ENCODE measurements at places on chromosomes 16 and 17.

GRCh38 chr16:4917117-4917516 is 19.8 kb downstream of the PPL start:
- DNase-seq = peak; percentile 25

DNA sequence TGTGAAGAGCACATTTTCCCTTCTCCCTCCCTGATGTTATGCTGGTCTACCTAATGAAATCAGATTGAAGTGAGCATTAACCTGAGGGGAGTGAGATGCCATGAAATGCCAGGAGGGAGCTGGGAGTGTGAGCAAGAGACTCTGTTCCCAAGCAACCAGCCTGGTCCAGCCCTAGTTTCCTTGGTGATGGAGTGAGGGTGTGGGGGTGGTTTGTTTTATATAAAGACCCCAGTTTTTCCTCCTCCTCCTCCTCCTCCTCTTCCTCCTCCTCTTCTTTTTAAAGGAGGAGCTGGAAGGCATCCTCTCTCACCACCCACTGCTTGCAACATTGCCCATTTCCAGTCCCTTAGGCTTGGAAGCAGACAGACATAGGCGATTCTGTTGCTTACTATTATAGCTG is 97.1 kb downstream of the DNAH3 start:
- DNase-seq = no peak

GRCh38 chr17:8066841-8067775 is 20.4 kb downstream of the ALOX12B start:
- DNase-seq = no peak

- no peak for DNase-seq
These were observed 1.3 kb downstream of the TUBB3 start for GRCh38 chr16:89924297-89924924.

DNA sequence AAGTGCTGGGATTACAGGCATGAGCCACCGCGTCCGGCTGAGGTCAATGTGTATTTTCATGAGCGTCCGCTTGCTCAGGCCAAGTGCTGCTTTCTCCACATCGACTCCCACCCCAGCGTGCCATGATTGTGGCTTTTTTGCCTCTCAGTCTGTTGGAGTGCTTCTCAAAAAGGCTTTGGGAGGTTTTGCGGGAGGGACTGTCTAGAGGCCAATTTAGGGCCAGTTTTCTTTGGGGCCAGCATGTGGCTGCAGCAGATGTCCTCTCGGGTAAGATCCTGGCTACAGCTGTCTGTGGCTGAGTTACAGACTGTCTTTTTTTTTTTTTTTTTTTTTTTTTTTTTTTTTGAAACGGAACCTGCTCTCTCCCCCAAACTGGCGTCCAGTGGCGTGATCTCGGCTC is 6.5 kb downstream of the C16orf90 start:
- no peak for DNase-seq

- no peak for DNase-seq
These were observed 96.4 kb upstream of the SHISA6 start for GRCh38 chr17:11144358-11145233.

GRCh38 chr17:19244781-19245180 is 7.6 kb downstream of the EPN2 start:
- DNase-seq = no peak

DNA sequence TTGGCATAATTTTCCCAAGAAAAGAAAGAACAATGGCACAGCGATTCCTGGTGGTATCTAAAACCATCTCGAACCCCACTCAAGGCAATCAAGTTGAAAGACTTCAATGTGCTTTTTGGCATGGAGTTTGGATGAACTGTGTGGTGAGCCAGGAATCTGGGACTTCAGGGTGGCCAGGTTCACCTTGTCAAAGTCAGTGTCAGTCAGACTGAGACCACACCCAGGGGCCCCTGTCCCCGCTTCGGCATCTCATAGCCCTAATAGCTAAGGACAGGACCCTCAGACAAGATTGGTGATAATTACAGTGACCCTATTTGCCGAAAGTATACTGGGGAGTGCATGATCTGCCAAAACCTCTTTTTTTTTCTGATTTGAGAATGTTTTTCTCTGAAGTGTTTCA is 25.8 kb downstream of the WFDC1 start:
- no peak for DNase-seq

- DNase-seq = no peak
These were observed 28.7 kb downstream of the CALB2 start for GRCh38 chr16:71387045-71387871.

DNA sequence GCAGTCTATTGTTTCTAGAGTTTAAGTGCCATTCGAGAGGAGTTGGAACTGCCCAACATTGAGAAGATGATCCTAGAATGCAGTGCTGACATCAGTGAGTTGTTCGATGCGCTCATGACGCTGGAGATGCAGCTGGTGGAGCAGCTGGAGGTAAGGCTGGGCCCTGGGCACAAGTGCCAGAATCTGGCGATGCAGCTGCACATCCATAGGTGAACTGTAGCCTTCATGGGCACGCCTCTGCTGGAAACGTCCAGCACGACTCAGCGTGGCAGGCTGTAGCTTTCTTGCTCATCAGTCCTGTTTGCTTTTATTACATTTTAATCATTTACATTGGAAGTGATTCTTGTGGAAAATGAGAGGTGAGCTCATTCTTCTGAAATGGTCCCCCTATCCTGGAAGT is 31.7 kb downstream of the DRC3 start:
- no peak for DNase-seq

- DNase-seq = no peak
These were observed 74.7 kb downstream of the KLHDC4 start for GRCh38 chr16:87690911-87691685.

GRCh38 chr16:85278839-85279238 is 166.6 kb upstream of the CIBAR2 start:
- no peak for DNase-seq

- DNase-seq = no peak
These were observed 29.7 kb upstream of the SSTR5 start for GRCh38 chr16:1042866-1043265.

GRCh38 chr17:76696763-76697701 is 13.7 kb downstream of the MXRA7 start:
- DNase-seq = no peak

- no peak for DNase-seq
These were observed 87.6 kb downstream of the SPACA3 start for GRCh38 chr17:33079201-33079600.

DNA sequence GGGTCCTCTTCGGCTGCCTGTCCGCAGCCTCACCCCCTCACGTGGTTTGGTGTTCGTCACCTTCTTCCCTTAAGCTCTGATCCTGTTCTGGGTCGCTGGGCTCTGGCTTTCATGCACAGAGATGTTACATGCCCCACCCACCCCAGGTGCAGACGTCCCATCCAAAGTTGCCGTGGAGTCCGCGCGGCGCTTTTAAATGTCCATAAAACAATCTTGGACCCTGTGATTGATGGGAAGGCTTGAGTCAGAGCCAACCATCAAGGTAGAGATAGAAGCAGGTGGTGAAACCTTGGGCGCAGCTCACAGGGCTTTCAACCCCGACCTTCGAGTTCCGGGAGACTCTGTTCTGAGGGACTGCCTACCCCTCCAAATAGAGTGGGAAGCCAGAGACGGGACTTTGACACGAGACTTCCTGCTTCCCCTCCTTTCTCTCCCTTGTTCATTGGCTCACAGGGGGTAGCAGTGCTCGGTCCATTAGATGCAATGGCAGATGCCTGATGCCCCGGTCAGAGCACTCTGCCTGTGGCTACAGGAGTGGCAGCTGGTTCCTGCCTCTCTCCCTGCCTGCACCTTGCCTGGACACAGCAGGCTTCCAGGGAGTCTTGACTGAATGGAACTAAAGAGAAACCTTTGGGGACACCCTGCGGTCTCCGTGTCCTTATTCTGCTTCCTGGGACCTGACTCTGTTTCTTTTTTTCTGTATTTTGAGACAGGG is 4.0 kb downstream of the ENGASE start:
- no peak for DNase-seq

DNA sequence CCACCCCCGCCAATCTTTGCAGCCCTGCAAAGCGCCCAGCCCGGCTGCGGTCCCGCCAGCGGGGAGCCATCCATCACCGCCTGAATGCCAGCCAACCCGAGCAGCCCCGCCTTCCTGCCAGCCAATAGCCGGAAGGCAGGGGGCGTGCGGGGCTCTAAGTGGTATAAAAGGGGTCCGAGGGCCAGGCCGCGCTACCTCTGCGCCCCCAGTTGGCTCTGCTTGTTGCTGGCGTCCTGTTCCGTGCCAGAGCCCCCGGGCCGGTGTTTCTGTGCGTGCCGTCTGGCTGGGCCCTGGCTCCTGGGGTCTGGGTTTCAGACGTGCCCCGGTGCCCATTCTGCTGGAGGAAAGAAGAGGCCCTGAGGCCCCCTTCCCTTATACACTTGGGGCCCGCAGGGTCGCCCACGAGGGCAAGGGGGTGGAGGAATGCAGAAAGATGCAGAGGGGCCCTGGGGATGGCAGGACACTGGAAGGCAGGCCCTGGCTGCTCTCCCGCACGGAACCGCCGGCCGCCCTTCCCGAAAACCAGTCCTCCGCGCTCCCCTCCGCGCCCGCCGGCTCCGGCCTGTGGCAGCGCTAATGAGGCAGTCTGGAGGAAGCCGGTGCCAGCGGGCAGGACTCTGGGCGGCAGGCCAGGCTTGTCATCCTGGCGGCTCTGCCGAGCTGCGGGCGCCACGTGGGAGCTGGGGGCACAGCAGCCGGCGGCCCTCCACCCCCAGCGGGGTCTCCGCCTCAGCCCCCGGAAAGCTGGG is 14.0 kb downstream of the COPZ2 start:
- peak; percentile 42 for DNase-seq

DNA sequence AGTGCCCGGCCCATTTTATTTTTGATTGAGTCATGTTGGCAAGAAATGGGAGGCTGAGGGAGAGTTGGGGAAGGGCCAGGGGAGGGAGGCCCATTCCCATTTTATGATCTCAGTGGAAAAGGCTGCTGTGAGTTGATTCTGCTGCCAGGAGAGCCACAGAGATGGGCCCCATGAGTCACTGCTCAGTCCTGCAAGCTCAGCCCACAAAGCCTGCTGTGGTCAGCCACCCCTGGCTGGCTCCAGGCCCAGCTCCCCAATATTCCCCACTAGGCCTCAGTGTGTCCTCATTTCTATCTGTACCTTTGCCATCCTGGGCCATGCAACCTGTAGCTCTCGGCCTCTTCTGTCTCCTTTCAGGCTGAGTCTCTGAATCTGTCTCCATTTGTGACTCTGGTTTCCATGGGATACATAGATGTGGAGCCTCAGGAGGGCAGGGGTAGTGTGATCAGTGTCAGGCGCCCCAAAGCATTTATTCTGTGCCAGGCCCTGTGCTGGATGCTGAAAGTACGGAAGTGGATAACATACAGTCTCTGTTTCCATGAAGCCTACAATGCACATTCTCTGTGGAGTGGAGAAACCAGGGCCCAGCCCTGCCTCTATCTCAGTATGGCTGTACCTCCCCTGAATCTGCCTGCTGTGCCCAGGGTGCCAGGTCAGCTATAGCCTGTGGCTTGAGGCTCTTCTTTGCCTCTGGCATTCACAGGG is 1.9 kb upstream of the PLEKHG4 start:
- DNase-seq = peak; percentile 92

- no peak for DNase-seq
These were observed 13.7 kb downstream of the HIC1 start for GRCh38 chr17:2068519-2069051.

- no peak for DNase-seq
These were observed 6.8 kb downstream of the CACNG1 start for GRCh38 chr17:67051155-67051538.

GRCh38 chr17:78272181-78272913 is 40.9 kb downstream of the TMEM235 start:
- DNase-seq = no peak

DNA sequence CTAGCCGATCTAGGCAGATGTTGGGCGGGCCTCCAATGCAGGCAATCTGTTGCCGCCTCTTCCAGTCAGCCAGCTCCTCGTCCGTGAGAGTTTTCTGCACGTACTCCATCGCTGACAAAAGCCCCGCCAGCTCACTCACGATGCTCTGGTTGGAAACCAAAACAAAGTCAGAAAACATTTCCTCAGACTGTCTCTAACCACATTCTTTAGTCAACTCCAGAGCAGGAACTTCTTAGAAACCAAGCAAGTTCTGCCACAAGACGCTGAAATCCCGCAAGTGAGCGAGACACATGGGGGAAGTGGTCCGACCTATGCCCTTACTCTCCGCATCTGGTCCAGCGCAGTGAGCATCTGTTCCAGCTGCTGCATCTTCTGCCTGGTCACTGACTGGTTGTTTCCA is 49.1 kb downstream of the STAT5A start:
- no peak for DNase-seq

- no peak for DNase-seq
These were observed 172.0 kb upstream of the CHMP6 start for GRCh38 chr17:80819422-80820164.

- no peak for DNase-seq
These were observed 27.0 kb upstream of the RASD1 start for GRCh38 chr17:17523001-17523730.

- no peak for DNase-seq
These were observed 8.7 kb downstream of the GRB2 start for GRCh38 chr17:75396796-75397195.

- no peak for DNase-seq
These were observed 16.2 kb downstream of the CLUH start for GRCh38 chr17:2695243-2695960.

GRCh38 chr17:45144199-45145034 is 3.9 kb upstream of the HEXIM1 start:
- DNase-seq = no peak

- DNase-seq = no peak
These were observed 35.9 kb downstream of the CACNA1G start for GRCh38 chr17:50596191-50597037.

DNA sequence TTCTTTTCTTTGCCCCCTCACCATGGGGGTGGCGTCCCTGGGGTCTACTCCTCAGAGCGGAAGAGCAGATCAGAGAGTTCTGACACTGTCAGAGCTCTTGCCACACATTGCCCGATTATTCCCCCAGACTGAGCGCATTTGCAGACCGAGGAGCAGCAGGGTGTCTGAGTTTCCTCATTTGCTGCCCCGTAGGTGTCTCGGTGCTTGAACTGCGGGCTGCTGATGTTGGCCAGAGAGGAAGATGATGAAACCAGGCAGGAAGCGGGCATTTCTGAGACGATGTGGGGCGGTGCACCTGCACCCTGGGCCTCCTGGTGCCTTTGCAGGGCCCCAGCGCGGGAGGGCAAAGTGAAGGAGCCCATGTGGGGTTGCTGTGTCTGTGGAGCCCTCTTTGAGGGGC is 55.2 kb downstream of the ARSG start:
- DNase-seq = no peak

DNA sequence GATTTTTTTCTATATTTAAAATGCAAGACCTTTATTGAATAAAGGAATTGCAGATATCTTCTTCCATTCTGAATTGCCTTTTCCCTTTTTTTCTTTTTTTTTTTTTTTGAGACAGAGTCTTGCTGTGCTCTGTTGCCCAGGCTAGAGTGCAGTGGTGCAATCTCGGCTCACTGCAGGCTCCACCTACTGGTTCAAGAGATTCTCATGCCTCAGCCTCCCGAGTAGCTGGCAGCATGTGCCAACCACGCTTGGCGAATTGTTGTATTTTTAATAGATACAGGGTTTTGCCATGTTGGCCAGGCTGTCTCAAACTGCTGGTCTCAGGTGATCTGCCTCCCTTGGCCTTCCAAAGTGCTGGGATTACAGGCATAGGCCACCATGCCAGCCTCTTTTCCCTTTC is 151.5 kb downstream of the CEP112 start:
- no peak for DNase-seq

GRCh38 chr16:2054543-2055245 is 6.9 kb downstream of the TSC2 start:
- no peak for DNase-seq

- no peak for DNase-seq
These were observed 10.2 kb downstream of the MFSD6L start for GRCh38 chr17:8788998-8789397.

- peak; percentile 16 for DNase-seq
These were observed 1.2 kb downstream of the AP2B1 start for GRCh38 chr17:35588196-35588920.
